ENCODE measurements at places on chromosomes 13 and 19. TPM values are rescaled to one million over a fixed set of nuclear protein-coding genes. Genes with fewer than 3 reads are reported as not detected.

SIGLEC8 gene
- total RNA-seq, result 1.0 TPM

TNNI3 gene
- total RNA-seq, result 12.4 TPM

CDC42EP5 gene
- total RNA-seq, result 102 TPM

DNA sequence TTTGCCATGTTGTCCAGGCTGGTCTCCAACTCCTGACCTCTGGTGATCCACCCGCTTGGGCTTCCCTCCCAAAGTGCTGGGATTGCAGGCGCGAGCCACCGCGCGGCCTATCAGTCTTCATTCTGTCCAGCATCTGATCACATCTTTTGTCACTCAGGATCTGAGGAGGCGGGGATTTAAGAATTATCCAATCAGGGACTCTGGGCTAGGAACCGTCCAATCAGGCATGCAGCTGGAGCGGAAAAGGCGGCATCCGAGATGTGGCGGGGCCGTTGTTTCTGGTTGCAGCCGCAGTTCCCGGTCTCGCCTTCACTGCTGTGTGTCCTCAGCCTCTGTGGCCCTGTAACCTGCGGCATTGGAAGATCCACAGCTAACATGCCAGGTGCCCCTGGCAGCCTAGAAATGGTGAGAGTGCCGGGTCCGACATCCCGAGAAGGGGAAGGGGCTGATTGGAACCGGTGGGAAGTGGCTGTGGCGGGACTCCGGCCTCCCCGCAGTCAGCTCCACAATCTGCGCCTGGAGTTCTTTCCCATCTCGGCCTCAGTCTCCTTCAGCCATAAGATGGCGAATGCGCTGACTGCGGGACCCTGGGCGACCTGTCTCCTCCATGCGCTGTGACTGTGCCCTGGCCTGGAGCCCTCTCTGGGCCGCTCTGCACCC is at the start of gene ZNF729:
ZNF729 (plus strand) TSS at position 291 of the 660 bp plus-strand sequence; CDS start at position 376, 85 bp downstream.
- DNase-seq, result no peak

- peak; percentile 84 for DNase-seq
Observed at GRCh38 chr13:113836768-113837559, 26.9 kb downstream of the GAS6 start.

DNA sequence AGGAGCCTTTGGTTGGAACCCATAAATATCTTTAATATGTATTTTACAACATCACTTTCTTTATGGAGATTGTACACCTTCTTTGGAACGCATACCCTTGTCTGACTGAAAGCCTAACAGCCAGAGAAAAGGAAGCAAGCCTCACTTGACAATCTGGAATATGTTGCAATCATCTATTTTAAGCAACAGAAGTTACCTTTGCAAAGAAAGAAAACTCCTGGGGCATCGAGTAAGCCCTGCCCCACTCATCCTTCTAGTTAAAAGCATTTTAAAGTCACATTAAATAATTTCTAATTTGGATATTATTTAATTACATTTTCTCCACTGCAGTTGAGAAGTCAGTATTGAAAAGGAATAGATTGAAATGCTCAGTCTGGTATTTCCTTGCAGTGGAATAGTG is 542.7 kb downstream of the MYO16 start:
- no peak for DNase-seq

GRCh38 chr13:28622286-28622685 is 36.6 kb upstream of the POMP start:
- no peak for DNase-seq

- DNase-seq, result no peak
Observed at GRCh38 chr19:41682437-41682836, 5.6 kb downstream of the CEACAM7 start.

- DNase-seq, result no peak
Observed at GRCh38 chr13:44096901-44097300, 217.2 kb downstream of the LACC1 start.

DNA sequence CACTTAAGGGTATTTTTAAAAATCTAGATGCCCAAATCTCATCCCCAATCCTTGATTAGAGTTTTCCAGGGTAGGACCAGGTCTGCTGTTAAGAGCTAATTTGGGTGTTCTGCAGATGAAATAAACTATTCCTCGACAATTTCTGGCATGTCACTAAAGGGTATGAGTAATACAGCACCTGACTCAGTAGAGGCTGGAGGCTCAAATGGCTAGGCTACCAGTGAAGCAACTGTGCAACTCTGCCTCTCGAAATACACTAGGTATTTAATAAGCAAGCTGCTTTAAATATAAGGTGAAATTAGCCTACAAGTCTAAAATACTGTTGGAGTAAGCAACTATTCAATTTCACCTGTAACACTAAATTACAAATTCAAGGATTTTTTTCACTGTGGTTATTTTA is 1.5 kb downstream of the RNF6 start:
- DNase-seq, result no peak

GRCh38 chr19:3276341-3276799 is 51.9 kb downstream of the CELF5 start:
- DNase-seq, result peak; percentile 5

GRCh38 chr13:105231579-105231978 is 1303.9 kb downstream of the EFNB2 start:
- no peak for DNase-seq

DNA sequence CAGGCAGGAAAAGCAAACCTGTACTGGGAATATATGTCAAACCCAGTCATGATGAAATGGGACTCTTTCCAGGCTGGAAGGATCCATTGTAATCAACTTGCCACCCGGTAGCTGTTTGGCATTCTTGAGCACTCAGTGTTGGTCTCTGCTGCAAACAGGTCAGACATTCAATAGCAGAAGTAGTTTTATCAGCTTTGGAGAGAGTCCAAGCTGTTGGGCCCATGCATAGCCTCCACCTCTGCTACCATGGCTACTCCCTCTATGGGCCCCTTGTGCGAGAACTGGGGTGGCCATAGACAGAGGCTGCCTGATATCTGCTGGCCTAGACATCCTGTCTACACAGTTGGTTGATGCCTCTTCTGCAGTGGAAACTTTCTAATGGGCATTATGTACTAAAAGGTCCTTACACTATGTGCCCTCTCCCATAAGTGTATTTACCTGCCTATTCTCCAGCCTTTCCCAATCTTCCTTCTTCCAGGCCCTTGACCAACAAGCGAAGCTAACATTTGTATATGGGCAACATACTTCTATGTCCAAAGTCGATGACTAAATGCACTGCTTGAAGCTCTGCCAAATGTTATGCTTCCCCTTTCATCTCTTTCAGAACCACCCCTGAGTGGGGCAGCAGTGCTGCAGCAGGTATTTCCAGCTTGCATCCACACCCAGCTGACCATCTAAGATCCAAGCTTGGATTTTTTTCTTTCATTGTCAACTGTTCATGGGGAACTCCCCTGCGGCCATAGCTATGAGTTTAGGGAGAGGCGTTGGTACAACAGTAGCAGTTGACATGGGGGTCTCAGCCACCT is 5.3 kb upstream of the RNF6 start:
- DNase-seq, result no peak
